ENCODE measurements at places on chromosomes 2 and 18. TPM values are rescaled to one million over a fixed set of nuclear protein-coding genes. Genes with fewer than 3 reads are reported as not detected.

Gene ADD2
- total RNA-seq = 170 TPM

Gene SCG2
- total RNA-seq = 0.77 TPM

GRCh38 chr2:25614711-25615110, 58.7 kb downstream of the DTNB start:
- no peaks in the 10 kb centered on the region for H3K36me3 ChIP-seq
- H3K27me3 ChIP-seq = no peaks in the 10 kb centered on the region
- H3K4me3 ChIP-seq = no peak overlapping the region

DNA sequence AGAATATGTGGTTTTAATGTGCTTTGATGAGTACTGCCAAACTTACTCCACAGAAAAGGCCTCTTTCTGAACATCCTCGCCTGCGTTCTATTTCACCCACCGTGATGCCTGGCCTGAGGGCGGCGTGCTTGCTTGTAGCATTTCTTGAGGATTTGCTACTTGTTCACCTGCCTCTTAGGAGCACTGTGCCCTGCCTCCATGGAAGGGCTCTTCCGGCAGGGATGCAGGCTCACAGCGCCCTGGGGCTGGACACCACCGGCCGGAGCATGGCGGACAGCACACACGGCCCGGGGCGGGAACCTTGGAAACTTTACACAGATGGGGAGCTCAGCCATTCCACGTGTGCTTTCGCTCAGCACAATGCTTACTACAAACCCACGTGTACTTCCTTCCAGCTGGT, 37.1 kb downstream of the ANO7 start:
- no peaks in the 10 kb centered on the region for H3K4me1 ChIP-seq
- no peak overlapping the region for H3K27ac ChIP-seq
- no peak for DNase-seq
- H3K36me3 ChIP-seq = peaks cover 22% of the 10 kb centered on the region
- no peak overlapping the region for H3K4me3 ChIP-seq

DNA sequence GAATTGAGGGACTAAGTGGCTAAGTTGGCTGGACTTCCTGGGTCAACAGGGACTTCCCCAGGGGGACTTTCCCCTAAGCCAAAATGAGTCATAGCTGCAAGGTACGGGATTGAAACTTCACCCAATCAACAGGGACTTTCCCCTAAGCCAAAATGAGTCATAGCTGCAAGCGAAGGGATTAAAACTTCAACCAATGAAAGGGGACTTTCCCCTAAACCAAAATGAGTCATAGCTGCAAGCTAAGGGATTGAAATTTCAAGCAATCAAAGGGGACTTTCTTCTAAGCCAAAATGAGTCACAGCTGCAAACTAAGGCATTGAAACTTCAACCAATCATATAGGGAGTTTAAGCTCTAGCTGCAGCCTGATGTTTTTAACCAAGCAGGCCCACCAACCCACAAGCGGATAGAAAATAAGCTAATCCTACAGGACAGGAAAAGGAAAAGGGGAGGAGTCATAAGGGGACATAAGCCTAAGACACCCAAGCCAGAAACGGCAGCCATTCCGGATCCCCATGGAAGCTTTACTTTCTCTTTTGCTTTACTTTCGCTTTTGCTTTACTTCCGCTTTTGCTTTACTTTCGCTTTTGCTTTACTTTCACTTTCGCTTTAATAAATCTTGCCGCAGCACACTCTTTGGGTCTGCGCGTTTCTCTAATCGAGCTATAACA, 1375.4 kb upstream of the CELF4 start:
- H3K27ac ChIP-seq = no peak overlapping the region
- no peak overlapping the region for H3K4me3 ChIP-seq
- no peaks in the 10 kb centered on the region for H3K4me1 ChIP-seq
- no peaks in the 10 kb centered on the region for H3K27me3 ChIP-seq

- no peak overlapping the region for H3K4me3 ChIP-seq
- H3K4me1 ChIP-seq = no peaks in the 10 kb centered on the region
- no peak overlapping the region for H3K27ac ChIP-seq
- no peak for DNase-seq
- H3K27me3 ChIP-seq = peaks cover 30% of the 10 kb centered on the region
- H3K36me3 ChIP-seq = no peaks in the 10 kb centered on the region
These were observed 149.1 kb downstream of the GREB1L start for GRCh38 chr18:21391074-21391673.

Gene NRP2
- 37.8 TPM for total RNA-seq

- no peaks in the 10 kb centered on the region for H3K36me3 ChIP-seq
- no peak overlapping the region for H3K27ac ChIP-seq
- H3K4me1 ChIP-seq = 0 out of 2 replicates have a peak, but pooled peaks cover 5% of the 10 kb centered on the region
- no peak overlapping the region for H3K4me3 ChIP-seq
- H3K27me3 ChIP-seq = no peaks in the 10 kb centered on the region
These were observed 31.5 kb upstream of the PGAP1 start for GRCh38 chr2:196957881-196958525.

- no peak overlapping the region for H3K27ac ChIP-seq
- no peaks in the 10 kb centered on the region for H3K36me3 ChIP-seq
- no peaks in the 10 kb centered on the region for H3K4me1 ChIP-seq
These were observed 445.4 kb upstream of the DSEL start for GRCh38 chr18:67961701-67962440.

DNA sequence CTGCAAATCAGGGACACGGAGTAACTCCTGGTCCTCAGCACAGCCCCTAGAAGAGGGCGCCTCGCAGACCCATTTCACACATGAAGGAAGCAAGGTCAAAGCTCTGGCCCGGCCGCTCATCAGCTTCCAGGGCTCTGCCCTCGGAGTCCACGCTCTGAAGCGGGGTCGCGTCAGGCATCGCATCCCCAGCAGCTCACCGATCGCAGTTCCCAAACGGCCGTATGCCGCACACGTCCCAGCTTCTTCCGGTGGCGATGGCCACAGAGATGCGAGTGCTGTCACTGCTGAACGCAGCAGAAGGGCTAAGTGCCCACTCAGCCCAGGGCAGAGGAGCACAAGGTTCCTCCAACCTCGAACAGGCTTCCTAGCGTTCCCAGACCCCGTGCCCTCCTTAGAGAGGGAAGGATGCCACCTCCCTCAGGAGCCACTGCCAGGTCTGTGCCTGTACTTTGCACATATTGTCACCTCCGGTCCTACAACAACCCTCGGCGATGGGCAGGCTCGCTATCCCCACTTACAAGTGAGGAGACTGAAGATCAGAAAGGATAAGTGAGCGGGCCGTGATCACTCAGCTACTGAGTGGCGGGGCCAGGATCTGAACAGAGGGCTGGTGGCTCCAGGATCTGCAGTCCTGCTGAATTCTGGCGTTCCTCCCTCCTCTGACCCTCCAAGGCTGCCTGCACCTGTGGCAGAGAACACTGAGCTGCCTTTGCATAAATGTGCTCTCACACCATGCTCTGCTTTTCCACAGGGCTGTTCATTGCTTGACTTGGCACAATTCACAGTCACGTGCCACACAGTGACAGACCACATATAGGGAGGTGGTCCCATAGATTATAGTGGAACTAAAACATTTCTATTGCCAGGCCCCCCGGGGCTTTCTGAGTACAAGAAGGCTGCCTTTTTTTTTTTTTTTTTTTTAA, 71.4 kb downstream of the COPS8 start:
- no peak overlapping the region for H3K4me3 ChIP-seq
- no peaks in the 10 kb centered on the region for H3K36me3 ChIP-seq
- DNase-seq = no peak
- H3K27ac ChIP-seq = no peak overlapping the region
- H3K27me3 ChIP-seq = no peaks in the 10 kb centered on the region

GRCh38 chr18:33596178-33596854, 18.3 kb downstream of the ASXL3 start:
- DNase-seq = no peak
- no peaks in the 10 kb centered on the region for H3K36me3 ChIP-seq
- H3K4me3 ChIP-seq = no peak overlapping the region
- H3K27me3 ChIP-seq = no peaks in the 10 kb centered on the region

Gene AOX1
- 5.6 TPM for total RNA-seq

- H3K27ac ChIP-seq = no peak overlapping the region
- H3K27me3 ChIP-seq = no peaks in the 10 kb centered on the region
- peaks cover 17% of the 10 kb centered on the region for H3K4me1 ChIP-seq
- DNase-seq = no peak
- no peaks in the 10 kb centered on the region for H3K36me3 ChIP-seq
These were observed 195.8 kb downstream of the HDAC4 start for GRCh38 chr2:239204876-239205468.

DNA sequence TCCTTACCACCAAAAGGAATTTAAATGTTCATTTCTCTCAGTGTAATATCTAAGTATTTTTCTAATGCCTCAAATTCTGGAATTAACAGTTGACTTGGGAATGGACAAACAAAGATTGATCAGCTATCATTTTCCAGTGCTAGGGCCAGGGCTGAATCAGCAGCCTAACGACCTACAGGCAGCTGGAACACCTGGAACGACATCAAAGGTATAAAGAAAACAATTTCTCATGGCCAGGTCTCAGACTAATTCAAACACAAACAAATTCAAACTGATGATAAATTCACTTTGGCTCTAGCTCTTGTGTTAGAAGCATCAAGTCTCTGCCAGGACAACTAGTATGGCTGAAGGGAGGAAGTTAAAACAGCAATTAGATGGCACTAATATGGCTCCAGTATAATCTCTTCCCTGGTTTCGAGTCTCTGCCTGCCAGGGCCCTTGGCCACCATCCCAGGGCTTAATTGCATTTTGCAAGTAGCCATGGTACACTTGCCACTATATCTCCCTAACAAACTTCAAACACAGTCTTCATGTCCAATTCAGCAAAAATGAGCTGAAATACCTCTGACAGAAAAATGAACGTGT, 70.2 kb upstream of the FSHR start:
- no peak for DNase-seq
- no peaks in the 10 kb centered on the region for H3K4me1 ChIP-seq
- no peaks in the 10 kb centered on the region for H3K27me3 ChIP-seq
- H3K27ac ChIP-seq = no peak overlapping the region

Gene USP14
- 91.1 TPM for total RNA-seq

- H3K4me3 ChIP-seq = no peak overlapping the region
- H3K27me3 ChIP-seq = no peaks in the 10 kb centered on the region
- no peak for DNase-seq
- no peak overlapping the region for H3K27ac ChIP-seq
- no peaks in the 10 kb centered on the region for H3K4me1 ChIP-seq
These were observed 296.2 kb upstream of the SPRED2 start for GRCh38 chr2:65728477-65729180.

DNA sequence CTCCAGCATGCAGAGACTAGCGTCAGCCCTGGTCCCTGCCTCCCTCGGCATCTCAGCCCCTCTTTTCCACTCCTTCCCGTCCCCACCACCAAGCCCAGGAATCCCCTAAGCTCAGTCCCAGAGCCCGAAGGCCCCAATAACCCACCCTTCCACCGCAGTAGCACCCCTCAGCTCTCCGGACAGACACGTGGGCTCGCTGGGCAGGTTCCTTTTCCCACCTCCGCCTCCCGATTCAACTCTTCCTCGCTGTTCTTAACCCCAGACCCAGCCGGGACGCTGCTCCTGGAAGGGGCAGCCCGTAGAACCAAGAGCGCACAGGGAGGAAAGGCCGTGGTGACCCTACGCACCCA, 1.4 kb downstream of the IHH start:
- H3K27ac ChIP-seq = no peak overlapping the region
- H3K4me3 ChIP-seq = no peak overlapping the region
- H3K36me3 ChIP-seq = no peaks in the 10 kb centered on the region
- DNase-seq = no peak

DNA sequence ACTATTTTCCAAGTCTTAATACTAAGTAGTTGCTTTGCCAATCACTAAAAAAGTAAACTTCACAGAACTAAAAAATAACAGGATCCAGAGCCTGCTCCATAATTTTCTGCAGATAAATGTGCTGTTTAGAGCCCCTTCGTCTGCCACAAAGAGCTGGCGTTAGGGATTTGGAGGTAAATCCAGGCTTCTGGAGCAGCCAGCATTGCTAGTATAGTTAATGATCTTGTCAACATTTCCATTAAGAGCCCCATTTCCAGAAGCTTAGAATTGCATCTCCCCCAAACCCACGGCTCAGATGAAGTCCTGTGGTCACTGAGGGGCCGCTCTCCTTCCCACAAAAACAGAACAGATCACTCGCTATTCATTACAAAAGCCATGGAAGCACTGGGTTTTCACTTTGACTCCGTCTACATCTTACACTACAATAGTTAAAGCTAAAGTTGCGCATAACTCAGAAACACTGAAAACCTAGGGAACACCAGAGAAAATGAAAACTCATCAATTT, 41.9 kb downstream of the ZNF516 start:
- H3K4me3 ChIP-seq = no peak overlapping the region

DNA sequence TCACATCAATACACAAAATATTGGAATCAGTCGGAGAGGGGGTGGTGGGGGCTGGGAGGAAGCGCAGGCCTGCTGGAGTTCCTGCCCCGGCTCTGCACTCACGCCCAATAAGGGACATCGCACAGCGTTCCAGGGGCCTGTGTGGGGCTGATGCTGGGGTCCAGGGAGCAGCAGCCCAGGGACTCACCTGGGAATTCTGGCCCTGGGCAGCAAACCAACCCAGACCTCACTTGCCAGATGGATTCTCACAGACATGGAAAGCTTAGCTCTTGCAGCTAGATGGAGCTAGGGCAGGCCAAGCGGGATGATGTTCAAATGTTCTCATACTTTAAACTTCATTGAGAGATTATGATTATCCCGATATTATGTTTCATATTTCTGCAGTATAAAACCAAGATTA, 266.6 kb upstream of the TANK start:
- no peaks in the 10 kb centered on the region for H3K4me1 ChIP-seq
- no peak overlapping the region for H3K4me3 ChIP-seq
- H3K27ac ChIP-seq = no peak overlapping the region
- H3K36me3 ChIP-seq = no peaks in the 10 kb centered on the region

DNA sequence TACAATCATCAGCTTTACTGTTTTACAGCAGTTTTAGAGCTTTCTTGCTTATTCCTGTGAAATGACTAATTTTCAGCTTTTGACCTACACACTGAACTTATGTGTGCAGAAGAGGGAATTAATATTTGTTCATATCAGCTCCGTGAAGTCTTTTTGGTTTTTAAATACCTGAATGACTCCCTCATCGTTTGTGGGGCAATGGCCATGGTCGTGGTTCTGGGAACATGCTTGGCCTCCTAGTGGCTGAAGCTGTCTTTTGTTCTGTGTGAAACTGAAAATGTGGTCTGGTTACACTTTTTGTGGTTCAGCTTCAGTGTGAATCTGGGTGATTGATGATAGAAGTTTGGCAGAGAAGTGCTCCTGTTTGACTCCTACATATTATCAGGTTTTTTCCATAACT, 408.1 kb downstream of the THSD7B start:
- DNase-seq = no peak
- no peak overlapping the region for H3K27ac ChIP-seq
- no peaks in the 10 kb centered on the region for H3K36me3 ChIP-seq
- no peaks in the 10 kb centered on the region for H3K4me1 ChIP-seq

- no peaks in the 10 kb centered on the region for H3K27me3 ChIP-seq
- H3K27ac ChIP-seq = no peak overlapping the region
- no peaks in the 10 kb centered on the region for H3K36me3 ChIP-seq
These were observed 13.3 kb downstream of the LGALSL start for GRCh38 chr2:64467096-64467843.

Gene MALL
- total RNA-seq = 3.9 TPM

DNA sequence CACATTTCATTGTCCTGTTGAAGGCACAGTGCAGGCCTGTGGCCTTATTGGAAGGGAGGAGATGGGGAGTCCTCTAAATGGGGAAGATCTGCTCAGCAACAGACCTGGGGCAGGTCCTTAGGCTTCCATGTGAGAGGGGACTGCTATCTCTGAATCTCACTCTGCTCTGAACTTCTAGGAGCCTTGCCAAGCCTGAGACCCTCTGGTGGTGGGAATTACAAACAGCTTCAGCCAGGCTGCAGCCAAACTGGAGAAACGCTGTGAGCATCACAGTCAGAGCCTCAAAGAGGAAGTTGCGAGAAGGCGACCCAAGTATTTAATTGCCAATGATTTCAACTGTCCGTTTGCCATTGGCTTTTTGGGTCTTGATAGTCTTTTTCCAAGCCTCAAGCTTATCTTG, 66.8 kb upstream of the MC2R start:
- no peaks in the 10 kb centered on the region for H3K27me3 ChIP-seq
- H3K4me1 ChIP-seq = no peaks in the 10 kb centered on the region
- no peak overlapping the region for H3K4me3 ChIP-seq
- H3K27ac ChIP-seq = no peak overlapping the region
